ENCODE measurements at places on chromosomes 2 and 18. TPM values are rescaled to one million over a fixed set of nuclear protein-coding genes. Genes with fewer than 3 reads are reported as not detected.

- no peaks in the 10 kb centered on the region for H3K4me1 ChIP-seq
- H3K27me3 ChIP-seq: no peaks in the 10 kb centered on the region
- H3K27ac ChIP-seq: no peak overlapping the region
- DNase-seq: no peak
- no peaks in the 10 kb centered on the region for H3K36me3 ChIP-seq
- H3K4me3 ChIP-seq: no peak overlapping the region
Observed at GRCh38 chr2:185664384-185664783, 74.2 kb upstream of the FSIP2 start.

MBD2 gene
- 131 TPM for total RNA-seq

GRCh38 chr2:147356157-147356556, 488.7 kb upstream of the ACVR2A start:
- no peak overlapping the region for H3K4me3 ChIP-seq
- H3K4me1 ChIP-seq: no peaks in the 10 kb centered on the region
- no peak overlapping the region for H3K27ac ChIP-seq
- H3K36me3 ChIP-seq: no peaks in the 10 kb centered on the region
- peak; percentile 13 for DNase-seq
- no peaks in the 10 kb centered on the region for H3K27me3 ChIP-seq

GRCh38 chr2:27795868-27796277, 24.4 kb downstream of the MRPL33 start:
- no peak for DNase-seq
- H3K27me3 ChIP-seq: no peaks in the 10 kb centered on the region
- H3K4me1 ChIP-seq: no peaks in the 10 kb centered on the region
- no peak overlapping the region for H3K4me3 ChIP-seq
- H3K36me3 ChIP-seq: no peaks in the 10 kb centered on the region

DNA sequence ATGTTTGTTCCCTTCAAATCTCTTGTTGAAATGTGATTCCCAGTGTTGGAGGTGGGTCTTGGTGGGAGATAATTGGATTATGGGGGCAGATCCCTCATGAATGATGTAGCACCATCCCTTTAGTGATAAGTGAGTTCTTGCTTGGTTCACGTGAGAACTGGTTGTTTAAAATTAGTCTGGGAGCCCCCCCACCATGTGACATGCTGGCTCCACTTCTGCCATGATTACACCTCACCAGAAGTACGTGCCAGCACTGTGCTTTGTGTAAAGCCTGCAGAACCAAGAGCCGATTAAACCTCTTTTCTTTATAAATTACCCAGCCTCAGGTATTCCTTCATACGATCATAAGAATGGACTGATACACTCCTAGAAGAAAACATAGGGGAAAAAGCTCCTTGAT, 10.1 kb downstream of the ABI2 start:
- peaks cover 4% of the 10 kb centered on the region for H3K36me3 ChIP-seq
- H3K27me3 ChIP-seq: no peaks in the 10 kb centered on the region
- H3K4me1 ChIP-seq: peaks cover 1% of the 10 kb centered on the region
- H3K27ac ChIP-seq: no peak overlapping the region
- no peak for DNase-seq

- no peaks in the 10 kb centered on the region for H3K27me3 ChIP-seq
- no peak overlapping the region for H3K27ac ChIP-seq
- H3K4me1 ChIP-seq: peaks cover 6% of the 10 kb centered on the region
- H3K4me3 ChIP-seq: no peak overlapping the region
Observed at GRCh38 chr2:170997893-170998597, 69.0 kb downstream of the GORASP2 start.

GRCh38 chr2:39516347-39517101, 79.4 kb upstream of the MAP4K3 start:
- H3K4me3 ChIP-seq: no peak overlapping the region
- no peak for DNase-seq
- H3K27me3 ChIP-seq: peaks cover 7% of the 10 kb centered on the region
- H3K4me1 ChIP-seq: peaks cover 29% of the 10 kb centered on the region
- H3K27ac ChIP-seq: no peak overlapping the region
- H3K36me3 ChIP-seq: peaks cover 2% of the 10 kb centered on the region

CCDC68 gene
- total RNA-seq: not detected

ANKMY1 gene
- total RNA-seq: 18.4 TPM

- H3K27ac ChIP-seq: no peak overlapping the region
- no peaks in the 10 kb centered on the region for H3K36me3 ChIP-seq
- H3K4me3 ChIP-seq: no peak overlapping the region
- no peaks in the 10 kb centered on the region for H3K27me3 ChIP-seq
Observed at GRCh38 chr2:12618576-12618975, 98.2 kb upstream of the TRIB2 start.

LYPD1 gene
- not detected for total RNA-seq

INPP5D gene
- 54.9 TPM for total RNA-seq

- H3K4me3 ChIP-seq: no peak overlapping the region
- no peaks in the 10 kb centered on the region for H3K27me3 ChIP-seq
- no peak overlapping the region for H3K27ac ChIP-seq
- H3K36me3 ChIP-seq: peaks cover 3% of the 10 kb centered on the region
Observed at GRCh38 chr2:204024503-204024902, 87.9 kb downstream of the ICOS start.

FSIP2 gene
- total RNA-seq: 0.10 TPM

- H3K27ac ChIP-seq: no peak overlapping the region
- peaks cover 64% of the 10 kb centered on the region for H3K4me1 ChIP-seq
- peak overlapping the region; percentile 53 for H3K4me3 ChIP-seq
- peaks cover 4% of the 10 kb centered on the region for H3K36me3 ChIP-seq
Observed at GRCh38 chr2:73981081-73982001, 3.4 kb upstream of the TET3 start.

ANKRD30B gene
- total RNA-seq: not detected

All from activated CD4-positive, alpha-beta memory T cell treated with anti-CD3 and anti-CD28 coated beads for 36 hours (primary cell).